Stimulated activated CD4-positive, alpha-beta T cell treated with anti-CD3 and anti-CD28 coated beads, Interleukin-1b, Interleukin-23, amount 100 ng/mL, for 1 hour (primary cell): ENCODE measurements at places on chromosomes 7 and 10.

- DNase-seq = no peak
Observed at GRCh38 chr10:77006836-77007511, 630.6 kb downstream of the KCNMA1 start.

DNA sequence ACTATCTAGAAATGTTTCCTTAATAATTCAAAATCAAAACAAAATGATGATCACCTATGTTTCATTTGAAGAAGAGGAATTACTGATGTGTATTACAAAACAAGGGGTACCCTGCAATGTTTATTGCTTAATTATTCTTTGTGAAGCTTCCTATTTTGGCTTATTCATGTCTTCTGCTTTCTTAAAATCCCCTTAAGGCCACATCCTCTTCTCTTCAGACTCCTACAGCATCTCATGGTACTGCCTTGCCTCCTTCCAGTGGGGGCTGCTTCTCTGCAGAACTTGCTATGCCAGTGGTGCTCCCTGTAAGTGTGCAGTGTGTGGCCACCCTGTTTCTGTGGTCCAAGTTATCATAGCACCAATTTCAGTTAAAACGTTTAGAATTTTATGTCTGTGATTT lies 35.0 kb downstream of the CCDC146 start:
- DNase-seq = no peak

- peak; percentile 69 for DNase-seq
Observed at GRCh38 chr7:149771720-149772240, 1.6 kb downstream of the ZNF467 start.

GRCh38 chr7:2387897-2388636 lies 15.3 kb upstream of the CHST12 start:
- DNase-seq = no peak
